GM23248 (cell line): ENCODE measurements at places on chromosomes 11 and 22. TPM values are rescaled to one million over a fixed set of nuclear protein-coding genes. Genes with fewer than 3 reads are reported as not detected.
A peak's percentile ranks its signal among the peaks of the same experiment; 100 is the strongest.

- no peak for DNase-seq
- H3K4me3 ChIP-seq = no peak overlapping the region
- no peaks in the 10 kb centered on the region for H3K36me3 ChIP-seq
- H3K27me3 ChIP-seq = no peaks in the 10 kb centered on the region
Measured at GRCh38 chr11:69355346-69355940, 61.5 kb downstream of the MYEOV start.

Gene ARHGEF12
- 52.7 and 57.9 TPM in 2 replicates for total RNA-seq

DNA sequence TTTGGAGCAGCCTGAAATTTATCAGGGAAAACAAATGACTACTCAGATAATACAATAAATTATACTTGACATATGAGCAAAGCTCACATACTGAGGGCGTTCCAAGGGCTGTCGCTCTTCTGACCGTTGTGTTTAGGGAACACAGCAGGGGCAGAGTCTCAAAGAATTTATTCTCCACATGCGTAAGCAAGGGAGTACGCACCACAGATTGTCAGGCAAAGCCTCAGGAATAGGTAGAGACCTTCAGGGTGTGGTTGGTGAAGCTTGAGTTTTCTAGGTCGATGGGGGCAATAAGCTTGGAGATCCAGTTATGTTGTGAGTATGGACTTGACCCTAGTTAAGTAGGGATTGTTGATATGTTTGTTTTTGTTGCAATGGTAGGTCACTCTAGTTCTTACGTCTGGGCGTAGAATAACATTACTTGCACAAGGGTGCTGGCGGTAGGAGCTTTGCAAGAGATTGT is 830 bp downstream of the ACAT1 start:
- no peaks in the 10 kb centered on the region for H3K36me3 ChIP-seq
- no peaks in the 10 kb centered on the region for H3K27me3 ChIP-seq
- DNase-seq = peak; percentile 57
- H3K27ac ChIP-seq = peak overlapping the region; percentile 78

- no peaks in the 10 kb centered on the region for H3K4me1 ChIP-seq
- DNase-seq = no peak
- no peak overlapping the region for H3K27ac ChIP-seq
- H3K27me3 ChIP-seq = no peaks in the 10 kb centered on the region
- no peaks in the 10 kb centered on the region for H3K36me3 ChIP-seq
Measured at GRCh38 chr11:98964146-98964545, 56.6 kb upstream of the CNTN5 start.
